ENCODE measurements at places on chromosomes 3 and 15.

GRCh38 chr3:173663696-173664111 is 266.2 kb downstream of the NLGN1 start:
- DNase-seq, result no peak

GRCh38 chr3:132418916-132419315 is 1.6 kb downstream of the DNAJC13 start:
- DNase-seq, result no peak

DNA sequence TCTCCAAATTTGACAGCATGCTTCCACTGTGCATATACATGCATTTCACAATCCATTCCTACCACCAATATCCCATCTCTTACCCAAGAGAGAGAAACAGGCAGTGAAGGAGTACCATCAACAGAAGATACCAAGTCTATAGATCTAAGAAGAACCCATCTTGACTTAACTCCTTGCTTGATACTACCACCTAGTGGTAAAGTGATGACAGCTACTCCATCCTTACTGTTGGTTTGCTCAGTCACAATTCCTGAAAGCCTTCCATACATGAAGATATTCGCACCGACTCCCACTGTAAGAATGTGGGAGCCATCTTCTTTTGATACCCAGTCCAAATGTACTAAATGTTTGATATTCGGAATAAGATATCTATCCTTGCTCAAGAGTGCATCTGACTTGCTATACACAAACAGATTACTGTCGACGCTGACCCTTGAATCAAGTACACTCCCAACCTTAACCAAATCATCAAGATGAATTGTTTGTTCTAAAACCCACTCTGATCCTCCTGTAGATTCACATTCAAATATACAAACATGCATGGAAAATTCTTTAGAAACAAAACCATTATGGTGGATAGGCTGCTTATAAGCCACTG is 123.1 kb downstream of the DMXL2 start:
- peak; percentile 35 for DNase-seq

- DNase-seq, result no peak
These were observed 528 bp upstream of the TATDN2 start for GRCh38 chr3:10247679-10248183.

DNA sequence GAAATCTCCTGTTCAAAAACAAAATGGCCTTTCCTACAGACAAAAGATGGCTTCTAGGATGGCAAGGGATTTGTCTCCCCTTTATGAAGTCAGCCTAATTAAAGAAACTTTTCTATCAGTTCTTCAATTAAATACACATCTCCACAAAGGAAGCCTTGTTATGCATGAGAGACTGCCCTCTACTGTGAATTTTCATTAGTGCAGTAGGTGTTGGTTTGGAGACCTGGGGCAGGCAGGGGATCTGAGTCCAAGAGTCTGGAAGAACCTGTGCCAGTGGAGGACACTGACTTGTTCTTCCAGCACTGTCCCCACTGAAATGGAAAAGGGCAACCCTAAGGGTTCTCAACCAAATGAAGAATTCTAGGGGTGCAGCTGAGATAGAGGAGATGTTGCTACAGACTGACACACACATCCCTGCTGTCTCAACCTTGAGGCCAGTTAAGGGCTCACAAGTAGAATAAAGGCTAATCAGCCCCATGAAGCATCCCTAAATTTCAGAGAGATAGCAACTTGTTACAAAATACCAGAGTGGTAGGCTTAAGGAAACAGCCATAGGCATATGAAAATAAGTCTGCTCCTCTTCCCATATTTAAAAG is 174.0 kb upstream of the PRICKLE2 start:
- peak; percentile 60 for DNase-seq

- DNase-seq, result no peak
These were observed 101.3 kb downstream of the SENP2 start for GRCh38 chr3:185687271-185687878.

DNA sequence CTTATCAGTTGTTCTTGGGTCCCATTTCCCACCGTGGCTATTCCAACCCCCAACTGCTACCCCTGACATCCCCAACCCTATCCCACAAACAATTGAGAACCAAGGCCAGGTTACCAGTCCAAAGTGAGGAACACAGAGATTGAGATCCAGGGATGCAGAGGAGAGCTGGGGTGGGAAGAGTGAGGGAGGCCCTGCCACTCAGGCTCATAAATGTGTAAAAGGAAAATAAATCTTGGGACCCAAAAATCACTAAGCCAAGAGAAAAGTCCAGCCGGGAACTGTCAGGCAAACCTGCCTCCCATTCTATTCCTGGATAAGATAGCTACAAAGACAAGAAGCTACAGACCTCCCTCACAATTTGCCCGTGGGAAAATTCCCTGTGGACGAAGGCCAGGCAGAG is 101.1 kb upstream of the DLG1 start:
- DNase-seq, result no peak

DNA sequence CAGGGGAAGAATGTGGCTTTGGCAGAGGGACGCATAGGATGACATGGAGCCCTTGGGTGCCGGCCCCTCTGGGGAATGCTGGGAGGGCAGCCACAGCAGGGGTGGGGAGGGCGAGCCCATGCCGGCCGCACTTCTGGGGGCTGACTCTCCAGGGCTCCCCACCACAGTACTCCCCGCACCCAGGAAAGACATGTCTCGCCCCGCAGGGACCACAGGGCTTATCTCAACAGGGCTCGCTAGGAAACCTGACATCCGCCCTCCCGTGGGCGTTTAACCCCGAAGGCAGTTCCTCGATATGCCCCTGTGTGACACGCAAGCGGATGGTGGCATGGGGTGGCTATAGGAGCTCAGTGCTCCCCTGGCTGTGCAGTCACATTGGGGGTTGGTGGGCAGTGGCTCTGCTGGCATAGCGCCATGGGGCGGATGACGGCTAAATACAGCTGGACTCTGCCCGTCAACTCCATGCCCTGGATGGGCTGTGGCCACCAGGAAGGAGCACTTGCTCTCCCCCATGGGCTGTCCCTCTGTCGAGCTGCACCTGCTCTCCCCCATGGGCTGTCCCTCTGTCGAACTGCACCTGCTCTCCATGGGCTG is 141.4 kb downstream of the ADAMTS17 start:
- no peak for DNase-seq

GRCh38 chr3:61522060-61522459 is 39.3 kb upstream of the PTPRG start:
- no peak for DNase-seq

GRCh38 chr3:151282921-151283320 is 4.6 kb upstream of the P2RY14 start:
- DNase-seq, result peak; percentile 51

GRCh38 chr3:111737706-111738086 is 121.4 kb upstream of the PHLDB2 start:
- peak; percentile 98 for DNase-seq

- DNase-seq, result no peak
These were observed 64.1 kb downstream of the CFAP44 start for GRCh38 chr3:113377158-113377557.

- no peak for DNase-seq
These were observed 8.5 kb downstream of the CCDC9B start for GRCh38 chr15:40332113-40332781.

- no peak for DNase-seq
These were observed 665 bp downstream of the PIGB start for GRCh38 chr15:55319537-55320237.

DNA sequence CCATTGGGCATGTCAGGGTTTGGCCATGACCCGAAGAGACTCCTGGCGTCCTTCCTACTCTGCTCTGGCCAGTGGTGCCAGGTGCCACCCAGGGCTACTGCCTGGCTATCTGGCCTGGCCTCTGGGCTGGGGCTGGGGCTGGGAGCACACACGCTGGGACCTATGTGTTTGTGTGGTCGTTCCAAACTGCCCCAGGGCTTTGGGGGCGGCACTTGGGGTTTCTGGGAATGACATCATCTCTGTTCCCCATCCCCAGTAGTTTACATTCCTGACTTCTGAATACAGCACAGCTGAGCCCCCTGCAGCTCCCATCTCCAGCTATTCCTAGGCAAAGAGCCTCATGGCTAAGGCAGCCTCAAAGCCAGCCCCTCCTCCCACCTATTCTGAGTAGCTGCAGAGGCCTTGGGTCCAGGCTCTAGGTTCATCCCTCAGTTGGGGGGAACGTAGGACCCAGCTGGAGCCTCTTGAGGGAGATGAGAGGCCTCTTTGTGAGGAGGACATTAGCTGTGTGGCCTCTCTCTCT is 24.3 kb downstream of the PLEKHO2 start:
- peak; percentile 80 for DNase-seq

DNA sequence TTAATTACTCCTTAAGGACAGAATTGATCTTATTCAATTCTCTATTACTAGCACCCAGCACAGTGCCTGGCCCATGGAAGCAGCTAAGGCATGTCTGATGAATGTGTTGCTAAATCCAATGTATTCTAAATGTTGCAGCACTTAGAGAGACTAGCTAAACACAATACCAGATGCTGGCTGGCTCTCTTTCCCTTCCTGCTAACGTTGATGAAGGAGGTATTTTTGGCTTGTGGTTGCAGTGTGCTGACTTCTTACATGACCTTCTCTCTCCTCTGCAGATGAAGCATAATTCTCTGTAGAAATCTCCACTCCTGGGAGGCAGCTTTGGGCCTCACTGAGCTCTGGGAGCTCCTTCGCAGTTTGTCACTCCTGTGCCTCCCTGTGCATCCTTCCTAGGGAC is 183.6 kb downstream of the PEX5L start:
- DNase-seq, result peak; percentile 41

DNA sequence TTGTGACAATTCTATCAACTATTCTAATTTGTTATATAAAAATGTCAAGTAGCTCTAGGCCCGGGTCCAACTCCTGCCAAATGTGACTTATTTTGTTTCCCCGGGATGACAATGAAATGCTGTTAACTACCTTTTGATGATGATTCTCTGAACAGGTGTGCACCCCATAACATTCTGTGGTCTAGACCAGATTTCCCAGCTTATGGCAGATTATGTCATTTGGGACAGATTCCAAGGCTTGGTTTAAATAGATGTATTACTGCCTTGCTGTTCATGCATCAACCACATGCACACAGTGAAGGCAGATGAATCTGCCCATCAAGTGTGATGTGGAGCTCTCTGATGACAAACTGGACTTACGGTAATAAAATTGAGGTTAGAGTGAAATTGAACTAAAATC is 150.5 kb downstream of the MECOM start:
- no peak for DNase-seq

DNA sequence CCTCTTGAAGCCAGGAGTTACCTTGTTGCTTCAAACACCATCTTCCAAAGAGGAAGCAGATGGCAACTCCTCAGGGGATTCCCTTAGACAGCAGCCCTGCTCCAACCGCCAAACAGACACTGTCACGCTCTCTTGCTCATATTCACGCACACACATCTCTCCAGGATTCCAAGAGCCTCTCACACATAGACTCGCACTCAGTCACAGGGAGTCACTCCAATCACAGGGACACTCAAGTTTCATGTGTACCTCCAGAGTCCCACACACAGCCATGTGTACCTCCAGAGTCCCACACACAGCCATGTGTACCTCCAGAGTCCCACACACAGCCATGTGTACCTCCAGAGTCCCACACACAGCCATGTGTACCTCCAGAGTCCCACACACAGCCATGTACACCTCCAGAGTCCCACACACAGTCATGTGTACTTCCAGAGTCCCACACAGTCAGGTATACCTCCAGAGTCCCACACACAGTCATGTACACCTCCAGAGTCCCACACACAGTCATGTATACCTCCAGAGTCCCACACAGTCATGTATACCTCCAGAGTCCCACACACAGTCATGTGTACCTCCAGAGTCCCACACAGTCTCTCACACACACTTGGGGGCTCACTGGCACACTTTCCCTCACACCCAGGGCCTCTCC is 6.1 kb downstream of the VWA5B2 start:
- no peak for DNase-seq

- DNase-seq, result peak; percentile 53
These were observed 24.4 kb downstream of the PTPN9 start for GRCh38 chr15:75554717-75555116.

DNA sequence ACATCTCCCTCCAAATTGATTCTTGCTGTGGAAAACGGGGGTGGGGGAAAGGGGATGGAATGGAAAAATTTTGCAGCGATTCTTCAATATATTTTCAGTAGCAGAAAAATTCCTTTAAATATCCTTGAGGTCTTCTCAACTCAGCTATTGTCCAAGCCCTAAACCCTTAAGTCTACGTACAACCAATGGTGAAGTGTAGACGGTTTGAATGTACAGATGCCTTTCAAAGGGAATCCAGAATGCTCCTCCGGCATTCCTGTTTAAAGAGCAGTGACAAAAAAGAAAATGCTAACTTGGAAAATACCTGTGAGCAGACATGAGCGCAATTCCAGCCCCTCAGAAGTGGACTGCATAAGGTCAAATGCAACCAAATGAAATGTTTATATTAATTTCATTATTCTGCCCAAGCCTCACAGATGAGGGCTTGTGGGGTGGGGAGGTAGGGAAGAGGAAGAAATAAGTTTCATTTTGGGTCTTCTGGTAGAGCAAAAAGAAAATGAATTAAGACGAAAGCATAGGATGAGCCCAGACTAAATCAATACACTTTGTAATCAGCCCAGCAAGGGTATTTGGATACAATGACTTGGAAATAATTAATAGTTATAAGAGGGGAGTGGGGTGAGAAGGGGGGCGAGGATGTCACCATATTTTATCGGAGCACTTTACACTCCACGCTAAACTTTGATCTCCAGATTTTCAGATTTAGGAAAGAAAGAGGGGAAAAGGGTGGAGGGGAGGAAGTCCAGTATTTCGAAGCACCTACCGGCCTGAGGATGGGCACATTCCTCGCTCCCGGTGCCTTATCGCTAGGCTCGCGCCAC is 2.7 kb downstream of the FOXP1 start:
- DNase-seq, result no peak

DNA sequence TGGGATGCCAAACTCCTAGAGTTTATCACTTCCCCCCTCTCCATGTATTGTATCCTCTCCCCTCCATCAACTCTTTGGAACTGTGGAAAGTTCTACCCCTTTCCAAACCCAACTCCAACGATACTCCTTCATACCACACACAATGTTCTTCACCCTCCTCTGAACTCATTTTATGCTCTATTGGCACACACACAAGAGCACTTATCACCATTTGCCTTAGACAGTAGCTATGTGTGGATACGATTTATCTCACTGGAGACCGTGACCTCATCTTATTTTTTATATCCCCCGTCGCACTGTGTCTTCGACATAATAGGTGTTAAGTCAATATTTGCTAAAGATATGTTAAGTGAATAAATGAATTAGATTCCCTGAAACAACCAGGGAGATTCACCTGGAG is 316.5 kb upstream of the PROK2 start:
- DNase-seq, result no peak

- no peak for DNase-seq
These were observed 418.9 kb upstream of the TPRG1 start for GRCh38 chr3:188752850-188753249.
